ENCODE measurements at places on chromosomes 13 and 19.
A peak's percentile ranks its signal among the peaks of the same experiment; 100 is the strongest.

DNA sequence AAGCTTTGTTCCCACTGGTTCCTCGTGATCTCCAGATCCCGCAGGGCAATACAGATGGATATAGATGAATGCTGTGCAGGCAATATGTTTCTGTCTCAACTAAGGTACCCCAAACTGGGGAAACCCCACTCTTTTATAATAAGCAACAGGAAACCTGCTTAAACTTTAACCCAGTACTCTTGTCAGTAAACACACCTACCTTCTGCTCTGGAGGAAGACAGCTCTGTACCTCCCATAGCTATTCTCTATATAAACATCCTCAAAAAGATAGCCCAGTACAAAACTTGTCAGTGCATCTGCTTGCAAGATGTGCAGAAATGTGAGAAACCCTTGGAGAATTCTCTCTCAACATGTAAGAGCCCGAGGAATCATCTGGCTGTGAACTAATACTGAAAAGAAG is 583.6 kb downstream of the OLFM4 start:
- no peak for DNase-seq

DNA sequence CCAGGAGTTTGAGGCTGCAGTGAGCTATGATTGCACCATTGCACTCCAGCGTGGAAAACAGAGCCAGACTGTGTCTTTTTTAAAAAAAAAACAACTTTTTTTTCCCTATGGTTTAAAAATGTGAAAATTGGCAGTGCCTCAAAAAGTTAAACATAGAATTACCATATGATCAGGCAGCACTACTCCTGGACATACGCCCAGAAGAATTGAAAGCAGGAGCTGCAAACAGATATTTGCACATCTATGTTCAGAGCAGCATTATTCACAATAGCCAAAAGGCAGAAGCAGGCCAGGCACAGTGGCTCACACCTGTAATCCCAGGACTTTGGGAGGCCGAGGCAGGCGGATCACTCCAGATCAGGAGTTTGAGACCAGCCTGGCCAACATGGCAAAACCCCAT is 3.8 kb upstream of the RETN start:
- DNase-seq = no peak

DNA sequence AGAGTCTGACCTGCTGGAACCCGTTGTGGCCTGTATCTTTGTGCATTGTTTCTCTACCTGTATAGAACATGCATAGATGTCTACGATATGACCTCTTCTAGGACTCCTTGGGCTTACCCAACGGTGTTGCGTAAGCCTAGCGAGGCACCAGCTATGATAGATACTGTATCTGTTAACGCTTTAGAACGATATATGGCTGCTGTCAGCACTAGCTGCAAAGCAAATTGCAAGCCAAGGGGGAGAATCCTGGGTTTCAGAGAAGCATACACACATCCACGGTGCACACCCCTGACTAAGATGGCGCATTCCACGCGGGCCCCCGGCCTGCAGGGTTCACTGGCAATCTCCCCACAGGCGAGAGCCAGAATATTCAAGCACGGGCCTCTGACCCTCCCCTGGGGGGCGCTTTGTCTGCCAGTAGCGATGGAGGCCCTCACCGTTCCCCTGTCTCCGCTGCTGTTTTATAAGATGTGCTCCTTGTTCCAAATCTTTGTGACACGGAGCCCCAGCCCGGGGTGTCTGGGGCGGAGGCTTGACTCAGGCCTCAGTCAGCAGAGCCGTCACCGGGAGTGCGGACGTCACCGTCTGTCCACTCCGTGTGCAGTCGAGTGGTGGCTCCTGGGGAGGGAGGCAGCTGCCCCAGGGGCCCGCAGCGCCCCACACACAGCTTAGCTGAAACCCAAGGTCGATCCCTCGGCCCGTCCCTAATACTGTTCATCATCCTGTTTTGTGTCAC is 12.9 kb upstream of the RPS15 start:
- no peak for DNase-seq

DNA sequence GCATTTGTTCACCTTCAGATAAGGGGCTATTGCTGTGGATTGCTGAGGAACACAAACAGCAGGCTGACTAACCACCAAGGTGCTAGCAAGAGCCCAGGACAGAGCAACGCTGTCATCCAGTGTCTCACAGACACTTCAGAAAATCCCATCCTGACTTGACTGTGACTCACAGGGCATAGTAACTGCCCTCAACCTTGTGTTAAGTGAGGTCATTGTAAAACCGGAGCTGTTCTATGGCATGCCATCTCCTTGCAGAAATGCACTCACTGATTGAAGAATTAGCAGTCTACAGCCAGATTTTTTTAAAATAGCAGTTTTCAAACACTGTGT is 51.1 kb downstream of the TNFRSF19 start:
- no peak for DNase-seq

- DNase-seq = no peak
Observed at GRCh38 chr13:100533588-100534041, 55.0 kb downstream of the GGACT start.

GRCh38 chr13:42638886-42639285 is 64.9 kb downstream of the TNFSF11 start:
- DNase-seq = no peak

GRCh38 chr13:37701972-37702371 is 103.4 kb upstream of the POSTN start:
- DNase-seq = no peak

- no peak for DNase-seq
Observed at GRCh38 chr19:32469795-32470194, 64.2 kb downstream of the DPY19L3 start.

DNA sequence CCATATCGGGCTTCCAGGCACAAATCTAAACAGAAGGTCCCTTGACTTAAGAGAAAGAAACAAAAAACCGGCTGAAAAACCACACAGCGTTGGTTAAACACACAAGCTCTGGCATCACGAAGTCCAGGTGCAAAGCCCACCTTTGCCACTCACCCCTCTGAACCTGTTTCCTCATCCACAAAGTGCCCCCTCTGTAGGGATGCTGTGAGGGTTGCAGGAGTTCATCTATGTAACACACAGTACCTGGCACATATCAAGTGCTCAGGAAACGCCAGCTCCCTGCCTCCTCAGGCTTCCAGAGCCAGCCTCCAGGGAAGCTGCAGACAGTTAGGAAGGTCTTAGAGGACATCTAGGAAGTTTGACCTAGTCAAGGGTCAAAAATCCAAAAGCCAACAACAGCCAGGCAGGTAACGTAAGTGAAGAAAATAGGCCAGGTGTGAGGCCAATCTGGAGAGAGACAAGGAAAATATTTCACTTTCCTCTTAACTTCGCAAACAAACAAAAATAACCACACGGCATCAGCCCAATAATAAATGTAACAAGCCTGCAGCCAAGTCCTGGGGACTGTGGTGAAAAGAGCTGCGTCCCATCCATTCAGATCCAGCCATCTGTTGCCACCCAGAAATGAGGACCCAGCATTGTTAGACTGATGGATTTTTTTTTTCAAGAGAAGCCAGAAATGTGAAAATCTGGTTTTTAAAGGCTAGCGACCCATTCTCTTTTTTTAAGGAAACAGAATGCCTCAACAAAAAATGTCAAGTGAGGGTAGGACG is 10.0 kb downstream of the KDELR1 start:
- DNase-seq = no peak

GRCh38 chr13:51834581-51835171 is 10.3 kb downstream of the TMEM272 start:
- DNase-seq = no peak

DNA sequence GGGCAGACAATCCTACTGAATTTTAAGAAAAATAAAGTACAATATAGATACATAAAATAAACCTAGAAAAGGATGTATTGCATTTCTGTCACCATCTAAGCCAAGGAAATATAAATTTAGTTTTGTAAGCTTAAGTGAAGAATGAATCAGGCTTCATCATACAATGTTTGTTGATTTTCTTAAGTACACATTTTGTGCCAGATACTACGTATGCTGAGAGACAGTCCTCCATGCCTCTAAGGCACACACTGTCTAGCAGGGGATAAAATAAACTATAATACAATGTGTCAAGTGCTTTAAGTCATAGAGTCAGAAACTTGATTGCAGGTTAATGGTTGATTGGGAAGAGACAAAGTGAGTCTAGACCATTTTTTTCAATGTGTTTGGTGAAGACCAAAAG is 465.7 kb downstream of the TBC1D4 start:
- no peak for DNase-seq

DNA sequence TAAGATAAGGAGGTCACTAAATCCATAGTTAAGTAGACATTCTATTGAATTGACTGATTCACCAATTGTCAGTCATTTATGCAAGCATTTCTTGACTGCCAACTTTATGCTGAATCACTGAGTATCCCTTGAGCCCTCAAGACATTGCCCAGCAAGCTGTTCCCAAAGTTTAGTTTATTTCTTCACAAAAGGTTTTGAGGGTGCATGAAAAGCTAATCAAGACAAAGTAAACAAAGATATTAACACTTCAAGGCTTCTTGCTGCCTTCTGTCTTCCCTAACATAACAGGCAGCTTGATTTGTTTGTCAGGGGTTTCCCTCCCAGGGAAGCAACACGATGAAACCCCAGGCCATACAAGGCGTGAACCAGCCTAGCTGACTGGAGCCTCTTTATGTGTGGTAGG is 374.4 kb downstream of the SPRY2 start:
- DNase-seq = no peak

DNA sequence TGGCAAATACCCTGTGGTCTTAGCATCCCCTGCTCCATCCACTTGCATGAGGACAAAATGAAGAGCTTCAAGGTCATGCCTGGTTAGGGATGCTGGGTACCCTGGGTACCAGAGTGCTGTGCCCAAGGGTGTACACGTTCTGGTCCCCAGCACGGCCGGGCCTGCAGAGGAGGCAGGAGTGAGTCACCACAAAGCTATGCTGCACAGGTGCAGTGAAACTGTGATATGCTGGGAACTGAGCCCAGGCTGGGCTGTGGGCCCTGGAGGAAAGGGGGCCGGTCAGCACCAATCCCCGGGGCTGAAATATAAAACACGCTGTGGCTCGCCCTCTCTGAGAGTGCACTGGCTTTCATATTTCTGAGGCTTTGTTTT is 95.1 kb downstream of the TSHZ3 start:
- no peak for DNase-seq

GRCh38 chr13:46281779-46282178 is 70.1 kb downstream of the LRRC63 start:
- no peak for DNase-seq

DNA sequence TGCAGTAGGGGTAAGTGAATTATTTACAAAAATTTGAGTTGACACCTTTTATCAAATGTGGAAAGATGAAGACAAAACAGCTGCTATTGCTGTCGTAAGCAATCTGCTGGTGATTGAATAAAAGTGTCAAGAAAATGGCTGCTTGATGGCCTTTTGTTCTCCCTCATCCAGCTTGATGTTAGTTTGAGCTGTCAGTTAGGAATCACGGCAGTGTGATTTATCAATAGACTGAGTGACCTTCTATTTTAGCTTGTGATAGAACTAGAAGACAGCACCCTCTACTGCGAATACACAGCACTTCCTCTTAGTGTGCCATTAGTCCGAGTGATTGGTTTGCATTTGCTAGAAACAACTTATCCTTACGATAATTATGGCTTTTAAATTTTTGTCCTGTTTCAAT is 76.3 kb downstream of the MZT1 start:
- no peak for DNase-seq

- DNase-seq = no peak
Observed at GRCh38 chr13:92164822-92165221, 766.4 kb downstream of the GPC5 start.

DNA sequence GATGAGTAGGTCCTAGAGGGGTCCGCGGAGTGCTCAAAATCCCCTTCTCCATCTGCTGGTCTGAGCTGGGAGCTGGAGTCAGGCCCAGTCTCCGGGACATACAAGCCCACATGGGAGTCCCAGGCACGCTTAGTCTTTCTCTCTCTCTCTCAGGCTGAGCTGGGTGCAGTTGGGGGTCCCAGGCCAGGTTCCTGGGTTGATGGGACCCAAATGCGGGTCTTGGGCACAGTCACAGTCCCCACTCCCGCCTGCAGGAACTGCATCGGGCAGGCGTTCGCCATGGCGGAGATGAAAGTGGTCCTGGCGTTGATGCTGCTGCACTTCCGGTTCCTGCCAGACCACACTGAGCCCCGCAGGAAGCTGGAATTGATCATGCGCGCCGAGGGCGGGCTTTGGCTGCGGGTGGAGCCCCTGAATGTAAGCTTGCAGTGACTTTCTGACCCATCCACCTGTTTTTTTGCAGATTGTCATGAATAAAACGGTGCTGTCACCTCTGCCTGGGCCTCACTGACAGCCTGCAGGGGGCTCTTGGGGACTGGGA is 23.8 kb downstream of the CYP4F12 start:
- no peak for DNase-seq

DNA sequence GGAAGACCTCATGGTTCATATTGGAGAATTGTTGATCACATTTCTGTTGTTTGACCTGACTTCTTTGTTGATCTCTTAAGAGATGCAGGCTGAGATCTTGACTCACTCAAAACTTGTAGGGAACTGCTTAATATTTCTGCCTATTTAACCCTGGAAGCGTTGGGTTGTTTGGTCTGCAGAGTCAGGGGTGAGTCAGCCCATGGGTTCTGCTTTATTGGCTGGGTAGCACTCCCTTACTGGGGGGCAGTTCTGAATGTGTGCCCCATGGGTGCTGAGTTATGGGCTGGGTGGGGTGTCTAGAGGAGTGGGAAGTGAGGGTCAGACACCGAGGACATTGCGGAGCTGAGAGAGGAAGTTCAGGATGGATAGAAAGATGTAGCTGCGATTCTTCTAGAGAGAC is 87.9 kb downstream of the LRCH1 start:
- no peak for DNase-seq

DNA sequence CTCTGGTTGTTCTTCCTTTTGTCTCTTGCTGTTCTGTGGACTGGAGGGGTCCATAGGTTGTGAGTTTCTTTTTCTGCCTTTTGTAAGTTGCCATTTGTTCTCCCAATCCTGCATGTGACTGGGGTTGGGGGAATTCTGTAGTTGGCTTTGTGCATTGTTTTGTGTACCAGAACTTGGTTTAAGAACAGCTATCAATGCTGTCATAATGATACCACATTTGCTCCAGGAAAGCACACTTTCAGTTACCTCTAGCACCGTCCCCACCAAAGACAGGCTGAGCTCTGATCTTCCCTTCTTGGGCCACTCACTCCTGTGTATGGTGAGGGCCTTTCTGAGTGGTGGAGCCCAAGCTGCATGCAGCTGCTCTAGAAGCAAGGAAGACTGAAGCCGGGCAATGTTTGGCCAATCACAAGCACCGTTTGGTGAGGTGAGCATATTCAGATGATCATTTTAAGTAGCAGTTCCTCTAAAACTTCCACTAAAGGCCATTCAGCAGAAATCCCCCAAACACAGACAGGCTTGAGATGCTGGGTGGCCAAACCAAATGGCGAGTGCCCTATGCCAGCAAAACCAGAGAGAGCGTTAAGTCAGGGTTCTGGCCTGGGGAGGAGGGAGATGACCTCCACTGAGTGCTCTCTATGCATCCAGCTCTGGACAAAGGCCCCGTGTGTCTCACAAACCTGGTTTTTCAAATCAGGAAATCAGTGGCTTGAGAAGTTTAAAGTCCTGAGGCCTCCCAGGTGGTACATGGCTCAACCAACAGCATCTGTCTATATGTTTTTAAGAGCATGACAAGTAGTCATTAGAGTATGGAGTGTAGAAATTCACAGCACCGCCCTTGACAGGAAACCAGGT is 120.7 kb upstream of the SPATA13 start:
- no peak for DNase-seq

GRCh38 chr19:41785653-41786052 is 10.7 kb upstream of the CEACAM3 start:
- DNase-seq = peak; percentile 37

Data from stimulated activated CD4-positive, alpha-beta T cell treated with anti-CD3 and anti-CD28 coated beads, Interleukin-15, amount 100 ng/mL, for 1 hour (primary cell).